Sciatic nerve (tissue), 2 donors: ENCODE measurements at places on chromosomes 16 and 17. TPM values are rescaled to one million over a fixed set of nuclear protein-coding genes. Genes with fewer than 3 reads are reported as not detected.

GRCh38 chr17:40075201-40075941 lies 12.6 kb downstream of the THRA start:
- DNase-seq: peak; percentile 88

GRCh38 chr17:56756536-56756935 lies 77.2 kb downstream of the C17orf67 start:
- DNase-seq: no peak

The LPO gene
- not detected for total RNA-seq

The CACNG4 gene
- total RNA-seq: 0.36 TPM
